Ascending aorta (tissue), 2 donors: ENCODE measurements at places on chromosomes 1 and 21. TPM values are rescaled to one million over a fixed set of nuclear protein-coding genes. Genes with fewer than 3 reads are reported as not detected.

Gene AUNIP
- not detected for total RNA-seq

Gene ZDHHC18
- total RNA-seq, result 36.0 TPM

Gene OR2T29
- total RNA-seq, result not detected

Gene DMRTA2
- total RNA-seq, result not detected

Gene KCNK2
- 0.85 TPM for total RNA-seq

Gene NTNG1
- not detected for total RNA-seq

Gene RGS16
- total RNA-seq, result 8.1 TPM

Gene CTTNBP2NL
- total RNA-seq, result 13.0 TPM

Gene ZZZ3
- total RNA-seq, result 55.6 TPM

Gene SUSD4
- not detected for total RNA-seq

DNA sequence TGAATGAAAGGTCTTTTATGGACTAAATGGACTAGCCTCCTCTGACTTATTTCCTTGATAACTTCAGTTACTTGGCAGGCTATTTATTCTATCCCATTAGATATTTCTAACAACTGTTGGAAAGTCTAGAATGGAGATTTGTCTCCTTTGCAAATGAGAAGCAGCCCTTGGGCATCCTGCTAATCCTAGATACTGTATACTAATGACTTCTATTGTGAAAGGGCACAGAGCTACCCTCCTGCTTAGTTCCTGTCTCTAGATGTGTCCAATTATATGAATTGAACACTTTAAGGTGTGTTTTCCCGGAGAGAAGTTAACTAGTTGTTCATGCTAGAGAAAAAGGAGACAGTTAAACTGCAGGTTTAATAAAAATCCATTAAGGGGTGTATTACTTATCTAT lies 10.2 kb upstream of the NCMAP start:
- H3K27me3 ChIP-seq, result no peaks in the 10 kb centered on the region
- H3K4me3 ChIP-seq, result no peak overlapping the region
- H3K36me3 ChIP-seq, result no peaks in the 10 kb centered on the region
- no peak overlapping the region for H3K27ac ChIP-seq
- H3K4me1 ChIP-seq, result no peaks in the 10 kb centered on the region

- H3K36me3 ChIP-seq, result no peaks in the 10 kb centered on the region
- no peak overlapping the region for H3K27ac ChIP-seq
- H3K4me3 ChIP-seq, result peak overlapping the region; percentile 56
- DNase-seq, result no peak
Observed at GRCh38 chr1:115839679-115840237, 1.2 kb downstream of the NHLH2 start.

DNA sequence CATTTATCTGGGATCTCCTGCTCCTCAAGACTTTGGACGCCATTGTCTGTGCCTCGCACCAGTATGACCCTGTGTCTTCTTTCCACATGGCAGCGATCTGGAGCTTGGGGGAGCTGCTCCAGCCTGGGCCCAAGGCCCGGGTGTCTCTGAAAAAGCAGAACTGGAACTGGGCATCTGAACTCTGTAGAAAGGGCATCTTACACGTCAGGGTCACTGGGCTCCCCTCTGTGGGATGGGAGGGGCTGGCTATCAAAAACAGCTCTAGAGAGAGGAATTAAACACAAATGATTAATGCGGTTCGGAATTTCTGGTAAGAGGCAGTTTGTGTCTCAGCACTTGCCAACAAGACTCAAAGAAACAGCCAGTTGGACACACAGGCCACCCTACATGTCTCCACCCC lies 16.1 kb downstream of the FCRL1 start:
- H3K27me3 ChIP-seq, result no peaks in the 10 kb centered on the region
- H3K4me1 ChIP-seq, result no peaks in the 10 kb centered on the region
- H3K4me3 ChIP-seq, result no peak overlapping the region
- no peak for DNase-seq

DNA sequence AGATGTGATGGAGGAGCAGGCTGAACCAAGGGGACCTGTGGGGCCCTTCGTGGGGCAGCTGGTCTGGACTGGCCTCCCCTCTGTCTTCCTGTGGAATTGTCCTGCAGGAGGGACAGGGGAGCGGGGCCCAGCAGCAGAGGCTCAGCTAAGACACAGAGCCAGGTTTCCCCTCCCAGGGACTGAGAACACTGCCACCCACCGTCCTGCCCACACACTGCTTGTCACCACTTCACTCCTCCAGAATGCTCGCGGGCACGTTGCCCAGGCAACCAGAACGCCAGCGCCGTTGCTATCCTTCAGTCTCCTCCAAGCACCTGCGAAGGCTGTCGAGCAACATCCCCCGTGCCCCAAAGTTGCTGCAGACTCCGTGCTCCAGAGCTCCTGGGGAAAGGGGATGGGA lies 46.4 kb downstream of the AJAP1 start:
- H3K27ac ChIP-seq, result no peak overlapping the region
- no peaks in the 10 kb centered on the region for H3K36me3 ChIP-seq
- no peak overlapping the region for H3K4me3 ChIP-seq
- DNase-seq, result no peak

DNA sequence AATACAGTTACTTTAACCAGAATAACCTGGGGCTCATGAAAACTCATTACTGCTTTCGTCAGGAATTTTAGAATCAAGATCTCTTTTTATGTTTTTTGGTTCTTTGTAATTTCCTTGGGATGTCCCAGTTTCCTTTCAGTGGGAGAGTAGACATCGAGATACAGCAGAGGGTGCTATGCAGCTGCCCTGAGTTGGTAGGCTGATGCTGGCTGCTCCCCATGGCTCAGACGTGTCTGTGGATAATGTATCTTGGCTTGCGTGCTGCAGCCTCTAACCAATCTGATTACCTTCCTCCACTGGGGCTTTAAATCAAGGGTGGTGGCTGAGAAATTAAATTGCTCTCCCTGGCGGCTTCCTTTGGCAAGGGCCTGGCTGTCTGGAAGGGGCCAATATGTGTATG lies 253.7 kb downstream of the CACNA1E start:
- H3K4me3 ChIP-seq, result no peak overlapping the region
- no peaks in the 10 kb centered on the region for H3K4me1 ChIP-seq
- no peak overlapping the region for H3K27ac ChIP-seq

DNA sequence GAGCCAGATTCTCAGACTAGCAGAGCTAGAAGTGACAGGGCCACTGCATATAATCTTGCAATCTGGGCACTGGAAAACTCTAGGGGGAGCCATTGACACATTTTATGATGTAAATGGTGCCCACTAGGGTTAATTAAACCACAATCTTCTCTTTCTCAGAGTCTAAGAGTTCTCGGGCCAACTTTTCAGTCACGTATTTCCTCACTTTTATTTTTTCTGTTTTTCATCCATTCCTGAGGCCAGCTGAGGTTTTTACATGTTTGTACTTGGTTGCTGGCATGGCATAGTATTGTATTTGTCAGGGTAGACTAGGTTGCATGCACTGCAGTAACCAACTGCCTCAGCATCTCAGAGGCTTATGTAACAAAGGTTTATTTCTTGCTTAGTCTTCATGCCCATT lies 138.2 kb downstream of the ZNF326 start:
- H3K4me1 ChIP-seq, result no peaks in the 10 kb centered on the region
- H3K27me3 ChIP-seq, result no peaks in the 10 kb centered on the region
- no peak overlapping the region for H3K4me3 ChIP-seq
- H3K36me3 ChIP-seq, result no peaks in the 10 kb centered on the region

DNA sequence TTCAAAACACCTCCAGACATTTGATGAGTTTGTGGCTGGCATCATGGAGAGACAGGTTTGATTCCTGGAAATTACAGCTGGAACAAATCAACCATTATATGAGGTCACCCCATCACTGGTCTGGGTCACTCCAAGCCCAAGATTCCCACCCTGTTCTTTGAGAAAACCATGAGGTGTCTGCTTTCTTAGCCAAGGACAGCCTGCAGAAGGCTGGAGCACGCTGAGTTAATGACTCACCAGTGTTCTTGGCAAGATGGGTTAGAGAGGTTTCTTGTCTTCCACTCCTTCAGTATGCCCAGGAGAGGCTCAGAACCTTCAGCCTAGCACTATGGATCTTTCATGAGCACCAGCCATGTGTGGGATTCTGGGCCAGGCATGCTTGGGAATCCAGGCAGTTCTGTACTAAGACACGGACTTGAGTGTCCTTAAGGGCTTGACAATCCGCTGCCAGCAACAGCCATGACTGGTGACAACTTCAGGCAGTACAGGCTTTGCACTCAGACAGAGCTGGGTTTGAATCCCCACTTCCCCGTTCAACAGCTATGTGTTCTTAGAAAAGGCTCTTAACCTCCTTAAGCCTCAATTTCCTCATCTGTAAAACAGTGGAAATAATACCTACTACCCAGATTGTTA lies 43.9 kb downstream of the GRHL3 start:
- H3K4me3 ChIP-seq, result no peak overlapping the region
- DNase-seq, result no peak
- no peaks in the 10 kb centered on the region for H3K27me3 ChIP-seq
- H3K36me3 ChIP-seq, result no peaks in the 10 kb centered on the region
- H3K27ac ChIP-seq, result no peak overlapping the region

- H3K27ac ChIP-seq, result no peak overlapping the region
- no peaks in the 10 kb centered on the region for H3K27me3 ChIP-seq
- H3K36me3 ChIP-seq, result no peaks in the 10 kb centered on the region
- no peak overlapping the region for H3K4me3 ChIP-seq
- no peak for DNase-seq
Observed at GRCh38 chr1:232509570-232509969, 120.4 kb downstream of the SIPA1L2 start.

GRCh38 chr21:36533468-36533848 lies 53.5 kb upstream of the CLDN14 start:
- DNase-seq, result no peak
- H3K36me3 ChIP-seq, result no peaks in the 10 kb centered on the region
- no peaks in the 10 kb centered on the region for H3K27me3 ChIP-seq
- no peak overlapping the region for H3K27ac ChIP-seq
- no peak overlapping the region for H3K4me3 ChIP-seq
- H3K4me1 ChIP-seq, result no peaks in the 10 kb centered on the region

DNA sequence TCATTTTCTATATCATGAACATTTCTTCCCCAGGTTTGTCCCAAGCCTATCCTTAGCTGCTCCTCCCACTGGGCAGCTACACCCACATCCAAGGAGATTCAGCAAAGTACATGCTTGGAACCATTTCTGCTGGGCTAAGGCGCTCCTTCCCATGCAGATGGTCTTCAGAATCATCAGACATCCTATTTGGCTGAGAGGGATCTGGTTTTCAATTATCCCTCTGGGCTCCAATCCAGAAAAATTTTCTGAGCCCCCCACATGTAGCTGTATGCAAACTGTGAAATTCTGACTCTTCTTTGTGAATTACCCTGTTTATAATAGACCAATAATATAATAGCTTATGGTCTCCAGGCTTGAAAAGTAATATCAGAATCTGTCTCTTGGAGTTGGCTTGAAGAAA lies 99.2 kb downstream of the LAMC2 start:
- H3K27ac ChIP-seq, result no peak overlapping the region
- no peaks in the 10 kb centered on the region for H3K27me3 ChIP-seq
- H3K36me3 ChIP-seq, result no peaks in the 10 kb centered on the region
